CD4-positive, alpha-beta T cell treated with Interferon gamma for 1 hour (primary cell): ENCODE measurements at places on chromosomes 12 and 14.
A peak's percentile ranks its signal among the peaks of the same experiment; 100 is the strongest.

DNA sequence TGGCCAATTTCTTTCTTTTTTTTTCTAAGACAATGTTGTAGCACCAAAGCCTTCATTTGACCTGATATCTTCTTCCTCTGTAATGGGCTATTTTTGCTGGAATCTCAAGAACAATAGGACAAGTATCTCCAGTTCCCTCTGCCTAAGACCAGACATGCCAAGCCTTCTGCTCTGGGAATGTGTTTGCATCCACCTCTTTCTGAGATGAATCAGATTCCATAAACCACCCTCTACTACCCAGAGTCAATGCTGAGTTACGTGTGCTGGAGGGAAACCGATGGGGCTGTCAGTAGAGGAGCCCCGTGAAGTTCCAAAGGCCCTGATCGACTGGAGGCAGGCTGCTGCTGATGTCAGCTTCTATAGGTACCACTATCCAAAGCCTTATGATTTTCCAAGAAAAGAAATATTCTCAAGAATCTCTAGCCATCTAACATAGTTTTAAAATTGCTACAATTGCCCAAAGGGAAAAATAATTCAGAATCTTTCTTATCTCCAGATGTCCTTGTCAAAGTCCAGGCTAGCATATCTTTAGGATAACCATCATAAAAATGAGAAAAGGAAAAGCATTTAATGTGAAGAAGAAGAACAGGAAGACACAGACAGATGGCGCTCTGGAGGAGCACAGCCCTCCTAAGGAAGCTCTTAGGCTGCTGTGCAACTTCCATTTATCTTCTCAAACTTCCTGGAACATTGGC, 101.9 kb downstream of the SLC8A3 start:
- no peak for DNase-seq

DNA sequence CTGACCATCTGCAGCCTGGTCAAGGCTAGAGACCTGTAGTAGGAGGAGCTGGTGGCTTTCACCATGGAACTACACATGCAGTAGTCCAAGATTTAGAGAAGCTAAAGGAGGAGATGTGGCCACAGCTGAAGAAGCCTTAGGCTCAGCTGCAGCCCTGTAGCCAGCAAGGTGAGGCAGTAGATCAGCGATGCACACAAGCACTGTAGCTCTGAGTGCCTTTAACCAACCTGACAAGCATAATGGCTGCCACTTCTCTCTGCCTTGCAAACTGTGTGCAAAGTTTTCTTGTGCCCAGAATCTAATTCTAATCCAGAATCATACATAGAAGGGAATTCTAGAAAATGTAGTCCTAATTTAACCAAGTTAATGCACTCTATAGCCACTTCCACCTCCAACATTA, 159.0 kb upstream of the ARID2 start:
- DNase-seq, result no peak

DNA sequence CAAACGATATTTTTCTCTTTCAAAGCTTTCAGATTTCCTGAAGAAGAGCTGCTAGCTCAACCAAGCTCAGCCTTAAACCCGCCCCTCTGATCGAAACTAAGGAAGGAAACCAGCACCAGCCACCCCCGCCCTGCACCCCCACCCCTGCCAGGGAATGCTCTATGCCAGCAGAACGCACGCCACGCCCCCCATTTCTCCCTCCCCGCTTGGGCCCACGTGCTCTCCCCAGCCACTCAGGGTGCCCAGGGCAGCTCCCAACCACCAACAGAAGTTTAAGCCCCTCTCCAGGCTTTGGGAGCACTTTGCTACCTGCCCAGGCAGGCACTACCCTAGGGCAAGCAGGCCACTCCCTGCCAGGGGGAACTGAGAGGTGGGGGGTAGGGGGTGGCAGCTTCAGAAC, 18.8 kb upstream of the KRT78 start:
- peak; percentile 51 for DNase-seq

GRCh38 chr14:68951800-68952530, 27.1 kb downstream of the ACTN1 start:
- no peak for DNase-seq

GRCh38 chr12:123233505-123234308, 471 bp downstream of the MTRFR start:
- DNase-seq, result no peak

DNA sequence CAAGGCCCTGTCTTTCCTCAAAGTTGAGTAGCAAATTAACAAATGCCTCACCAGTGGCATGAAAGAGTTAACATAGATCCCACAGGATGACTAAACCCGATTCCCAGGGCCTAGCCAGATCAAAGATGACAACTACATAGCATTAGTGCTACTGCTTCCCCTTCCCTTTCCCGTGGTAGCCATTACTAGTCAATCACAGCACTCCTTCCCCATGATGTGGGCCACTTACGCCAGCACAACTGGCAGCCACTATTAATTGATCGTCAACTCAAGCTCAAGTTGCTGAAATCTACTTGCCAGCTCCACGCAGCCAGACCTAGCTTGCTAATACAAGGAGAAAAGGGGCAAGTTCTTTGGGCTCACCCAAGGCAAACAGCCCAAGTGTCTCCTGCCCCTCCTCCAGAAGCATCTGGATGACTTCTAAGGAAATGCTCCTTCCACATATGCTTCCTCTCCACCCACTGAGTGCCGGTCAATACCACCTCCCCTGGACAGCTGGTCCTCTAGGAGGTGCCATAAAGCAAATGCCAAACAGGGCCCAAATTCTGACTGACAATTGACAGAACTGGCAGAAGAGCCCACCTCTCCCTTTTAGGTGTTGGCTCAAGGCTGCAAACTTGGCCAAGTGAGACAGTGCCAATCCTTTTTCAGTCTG, 72.6 kb downstream of the NUAK1 start:
- no peak for DNase-seq

- no peak for DNase-seq
Measured at GRCh38 chr12:2347137-2347843, 294.5 kb downstream of the CACNA1C start.

DNA sequence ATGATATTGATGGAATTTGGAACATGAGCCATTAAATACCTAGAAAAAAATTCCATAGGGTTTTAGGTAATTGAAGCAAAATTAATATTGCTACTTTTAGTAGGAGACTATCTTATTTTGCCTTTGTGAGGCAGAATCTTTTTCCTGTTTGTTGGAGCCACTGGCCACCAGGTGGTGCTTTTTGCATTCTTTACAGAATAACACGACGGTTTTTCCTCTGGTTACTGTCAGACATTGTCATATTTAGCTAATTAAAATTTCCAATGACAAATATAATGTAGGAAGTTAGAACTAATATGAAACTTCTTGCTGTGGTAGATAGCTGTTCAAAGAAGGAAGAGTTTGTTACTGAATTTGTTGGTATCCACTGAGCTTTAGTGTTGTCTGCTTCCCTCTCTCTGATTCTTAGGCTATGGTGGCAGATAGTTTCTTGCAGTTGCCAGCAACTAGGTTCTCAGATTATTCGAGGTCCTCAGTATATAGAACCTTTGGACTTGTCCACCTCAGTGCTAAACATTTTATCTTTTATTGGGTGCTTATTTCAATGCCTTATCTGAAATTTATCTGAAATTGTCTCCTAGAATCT, 25.7 kb downstream of the RAB21 start:
- peak; percentile 12 for DNase-seq

DNA sequence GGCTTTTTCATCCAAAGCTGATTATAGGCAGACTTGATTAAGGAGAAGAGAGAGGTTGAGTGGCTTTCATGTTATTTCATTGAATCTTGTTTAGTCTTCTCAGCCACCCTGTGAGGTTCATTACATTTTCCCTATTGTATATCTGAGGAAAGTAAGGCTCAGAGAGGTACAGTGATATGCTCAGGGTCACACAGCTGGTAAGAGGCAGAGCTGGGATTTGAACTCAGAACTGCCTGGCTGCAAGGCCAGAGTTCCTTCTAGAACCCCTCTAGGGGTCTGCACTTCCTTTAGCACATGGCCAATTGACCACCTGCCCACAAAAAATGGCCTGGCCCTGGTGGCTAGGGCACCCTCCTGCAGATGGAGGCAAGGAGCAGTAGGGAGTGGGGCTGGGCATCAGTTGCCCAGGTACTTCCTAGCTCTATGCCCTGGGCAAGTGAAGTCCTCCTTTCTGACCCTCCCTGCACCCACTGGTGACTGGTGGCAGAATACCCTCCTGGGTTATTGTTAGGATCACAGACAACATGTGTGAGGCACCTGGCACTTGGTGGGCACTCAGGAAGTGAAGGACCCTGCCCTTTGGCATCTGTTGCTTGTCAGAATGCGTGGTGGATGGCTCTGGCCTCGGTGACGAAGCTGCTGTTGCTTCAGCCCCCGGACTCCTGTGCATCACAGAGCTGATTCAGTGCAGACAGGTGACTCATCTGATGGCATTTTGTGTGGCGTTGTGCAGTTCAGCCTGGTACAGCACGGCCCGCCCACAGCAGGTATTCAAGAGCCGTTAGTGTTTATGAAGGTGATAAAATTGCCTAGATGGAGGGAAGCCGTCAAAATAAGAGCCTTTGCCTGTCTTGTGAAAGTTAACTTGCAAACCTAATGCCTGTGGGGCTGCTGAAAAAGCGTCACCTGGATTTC, 115.8 kb downstream of the SLC25A47 start:
- DNase-seq, result no peak

DNA sequence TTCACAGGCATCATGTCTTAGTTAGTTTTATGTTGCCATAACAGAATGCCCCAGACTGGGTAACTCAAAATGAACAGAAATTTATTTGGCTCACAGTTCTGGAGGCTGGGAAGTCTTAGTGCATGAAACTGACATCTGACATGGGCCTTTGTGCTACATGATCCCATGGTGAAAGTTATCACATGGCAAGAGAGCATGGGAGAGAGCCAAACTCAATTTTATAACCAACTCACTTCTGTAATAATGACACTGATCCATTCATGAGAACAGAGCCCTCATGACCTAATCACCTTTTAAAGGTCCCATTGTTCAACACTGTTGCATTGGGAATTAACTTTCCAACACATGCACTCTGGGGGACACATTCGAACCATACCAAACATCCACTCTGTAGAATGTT, 1015.1 kb downstream of the DIO2 start:
- no peak for DNase-seq

GRCh38 chr12:9064201-9064814, 51.4 kb downstream of the A2M start:
- DNase-seq, result peak; percentile 56

GRCh38 chr12:110760204-110760609, 17.5 kb upstream of the PPP1CC start:
- no peak for DNase-seq
